Dermis blood vessel endothelial cell (primary cell): ENCODE measurements at places on chromosomes 4 and X.

- no peak for DNase-seq
Observed at GRCh38 chr4:151664289-151664688, 96.5 kb downstream of the GATB start.

DNA sequence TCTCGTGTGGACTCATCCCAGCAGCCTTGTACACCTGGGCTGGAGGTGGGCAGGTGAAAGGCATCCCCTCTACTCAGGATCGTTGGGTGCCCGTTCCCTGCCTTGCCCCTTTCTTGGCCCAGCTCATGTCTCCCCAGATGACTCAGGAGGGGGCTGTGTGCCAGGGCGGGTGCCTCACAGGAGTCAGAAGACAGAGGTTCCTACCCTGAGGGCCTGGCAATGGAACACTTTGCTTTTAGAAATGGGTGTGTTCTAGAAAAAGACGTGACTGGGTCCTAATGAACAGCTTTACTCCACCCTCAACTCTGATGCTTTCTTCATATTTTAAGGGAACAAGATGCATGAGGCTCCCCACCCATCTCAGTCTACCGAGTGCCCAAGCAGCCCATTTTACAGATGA lies 22.5 kb upstream of the TRIM2 start:
- DNase-seq: no peak

GRCh38 chr4:165351359-165352130 lies 24.1 kb downstream of the MSMO1 start:
- DNase-seq: no peak

- no peak for DNase-seq
Observed at GRCh38 chrX:130531066-130531465, 129.3 kb downstream of the RBMX2 start.

GRCh38 chr4:155966731-155967395 lies 13.2 kb upstream of the CTSO start:
- DNase-seq: no peak

DNA sequence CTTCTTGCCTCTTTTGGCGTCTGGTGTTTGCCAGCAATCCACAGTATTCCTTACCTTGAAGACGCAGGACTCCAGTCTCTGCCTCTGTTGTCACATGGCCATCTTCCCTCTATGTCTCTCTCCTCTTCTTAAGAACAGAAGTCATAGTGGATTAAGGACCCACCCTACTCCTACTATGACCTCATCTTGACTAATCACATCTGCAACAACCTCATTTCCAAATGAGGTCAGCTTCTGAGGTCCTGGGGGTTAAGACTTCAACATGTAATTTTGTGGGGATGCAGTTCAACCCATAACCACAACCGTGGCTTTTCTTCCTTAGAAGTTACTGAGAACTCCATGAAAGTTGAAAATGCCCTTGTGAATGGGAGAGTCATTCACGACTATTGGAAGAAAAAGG lies 23.3 kb downstream of the TLR8 start:
- no peak for DNase-seq

DNA sequence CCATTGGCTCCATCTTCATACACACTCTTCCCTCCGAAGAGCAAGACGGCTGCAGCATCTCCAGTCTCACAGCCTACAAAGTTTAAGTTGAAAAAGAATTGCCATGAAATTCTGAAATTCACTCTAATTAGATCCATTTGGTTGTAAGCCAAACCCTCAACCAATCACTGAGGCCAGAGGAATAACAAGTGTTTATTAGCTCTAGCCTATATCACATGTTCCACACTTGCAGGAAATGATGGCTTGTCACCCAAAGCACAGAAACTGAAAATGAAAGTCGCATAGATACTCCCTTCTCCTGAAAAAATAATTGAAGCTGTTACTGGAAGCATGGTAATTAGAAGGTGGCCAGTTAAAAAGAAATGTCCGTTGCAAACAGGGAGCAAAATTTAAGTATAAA lies 1071.8 kb downstream of the CCSER1 start:
- DNase-seq: no peak

DNA sequence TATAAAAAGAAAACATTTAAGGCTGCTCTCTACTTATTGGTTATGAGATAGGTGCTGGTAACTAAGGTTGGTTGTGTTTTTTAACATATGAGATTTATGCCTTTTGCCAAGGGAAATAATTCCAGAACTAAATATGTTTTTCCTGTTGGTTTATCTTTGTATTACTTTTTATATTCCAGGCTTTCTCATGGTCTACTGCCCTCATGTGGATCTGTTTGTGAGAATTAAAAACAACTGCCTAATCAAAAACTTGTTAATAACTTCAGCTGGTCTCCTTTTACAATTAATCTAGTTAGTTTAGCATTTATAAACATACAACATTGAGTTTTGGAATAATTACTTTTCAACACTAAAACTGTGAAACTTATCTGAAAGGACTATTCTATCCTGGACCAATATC lies 1208.3 kb downstream of the ADGRL3 start:
- no peak for DNase-seq

GRCh38 chrX:153935326-153935851 lies 552 bp upstream of the NAA10 start:
- DNase-seq: no peak

DNA sequence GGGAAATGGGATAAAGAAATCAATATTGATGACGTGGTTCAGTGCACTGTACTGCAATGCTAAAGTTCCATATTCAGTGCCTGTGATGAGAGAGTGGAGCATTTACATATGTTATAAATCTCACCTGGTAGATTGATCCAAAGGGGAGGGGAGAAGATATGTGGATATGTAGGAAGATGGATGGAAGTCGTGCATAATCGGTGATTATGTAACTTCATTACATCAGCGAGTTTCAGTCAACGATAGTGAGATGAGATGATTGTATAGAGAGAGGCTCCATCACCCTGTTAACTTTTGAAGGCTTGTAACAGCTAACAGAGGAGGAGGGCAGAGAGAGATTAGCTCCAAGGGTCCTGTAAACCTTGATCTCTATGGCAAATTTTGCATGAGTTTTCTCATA lies 1.8 kb downstream of the IL1RAPL1 start:
- DNase-seq: no peak

DNA sequence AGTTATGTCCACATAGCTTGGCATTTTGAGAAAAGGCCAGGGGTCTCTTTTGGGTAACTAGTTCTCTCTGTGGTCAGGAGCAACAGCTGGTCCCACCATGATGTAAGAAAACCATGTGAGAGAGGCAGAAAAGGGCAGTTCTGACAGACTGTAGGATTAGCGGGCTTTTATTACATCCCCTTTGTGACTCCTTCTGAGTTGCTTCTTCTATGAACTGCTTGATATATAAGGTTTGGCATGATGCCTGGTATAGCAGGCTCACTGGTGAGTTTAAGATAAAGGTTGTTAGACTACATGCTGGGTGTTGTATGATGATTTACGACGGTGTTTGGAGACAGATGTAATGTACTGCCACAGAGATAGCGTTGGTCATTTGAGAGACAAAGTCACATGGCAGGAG lies 2308.1 kb upstream of the AGA start:
- no peak for DNase-seq

GRCh38 chrX:20857746-20858145 lies 516.5 kb upstream of the CNKSR2 start:
- DNase-seq: no peak

DNA sequence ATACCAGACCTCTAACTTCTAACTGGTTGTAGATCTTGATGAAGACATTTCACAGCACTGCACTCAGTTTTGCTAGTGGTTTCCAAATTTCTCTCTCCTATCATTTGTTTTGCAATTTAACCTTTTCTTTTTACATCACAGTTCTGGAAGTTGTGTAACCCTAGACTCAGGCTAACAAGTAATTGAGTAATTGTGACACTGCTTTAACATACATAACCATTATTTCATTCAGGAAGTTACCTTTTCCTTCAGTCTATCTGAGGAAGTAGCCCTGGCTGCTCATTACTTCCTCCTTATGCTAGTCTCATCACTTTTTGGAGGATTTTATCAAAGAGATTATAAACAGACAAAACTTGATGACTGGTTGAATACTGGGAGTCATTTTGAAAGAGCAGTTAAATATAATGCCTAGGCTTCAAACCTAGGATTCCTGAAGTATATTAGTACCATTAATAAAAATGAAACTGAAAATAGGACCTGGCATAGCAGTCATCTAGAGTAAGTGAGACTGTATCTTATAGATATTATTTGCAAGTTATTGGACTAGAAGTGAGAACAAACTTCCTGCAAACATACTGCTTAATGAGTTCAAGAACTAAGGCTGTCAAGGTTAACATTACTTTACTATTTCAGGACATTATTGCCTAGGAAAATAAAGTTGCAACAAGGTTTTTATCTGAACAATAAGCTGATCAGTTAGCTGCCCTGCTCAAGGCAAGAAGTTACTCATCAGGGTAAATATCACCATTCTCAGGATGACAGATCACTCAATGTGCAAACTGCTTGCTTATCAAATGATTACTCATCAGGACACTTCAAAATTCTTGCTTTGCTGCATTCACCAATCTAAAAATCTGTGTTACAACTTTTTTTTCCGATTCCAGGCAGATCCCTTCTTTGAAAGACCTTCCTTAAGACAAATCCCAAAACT lies 25.6 kb upstream of the TEX13C start:
- no peak for DNase-seq

DNA sequence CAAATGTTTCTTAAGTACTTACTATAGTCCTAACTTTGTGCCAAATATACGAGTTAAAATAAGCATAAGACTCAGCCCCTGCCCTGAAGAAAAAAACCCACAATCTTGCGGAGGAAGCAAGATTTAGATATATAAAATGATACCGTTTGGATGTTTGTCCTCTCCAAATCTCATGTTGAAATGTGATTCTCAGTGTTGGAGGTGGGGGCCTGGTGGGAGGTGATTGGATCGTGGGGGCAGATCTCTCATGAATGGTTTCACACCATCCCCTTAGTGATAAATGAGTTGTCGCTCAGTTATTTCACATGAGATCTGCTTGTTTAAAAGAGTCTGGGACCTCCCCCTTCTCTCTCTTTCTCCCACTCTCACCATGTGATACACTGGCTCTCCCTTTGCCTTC lies 28.7 kb downstream of the EFHC2 start:
- no peak for DNase-seq

GRCh38 chr4:169945636-169946035 lies 80.6 kb downstream of the MFAP3L start:
- no peak for DNase-seq

DNA sequence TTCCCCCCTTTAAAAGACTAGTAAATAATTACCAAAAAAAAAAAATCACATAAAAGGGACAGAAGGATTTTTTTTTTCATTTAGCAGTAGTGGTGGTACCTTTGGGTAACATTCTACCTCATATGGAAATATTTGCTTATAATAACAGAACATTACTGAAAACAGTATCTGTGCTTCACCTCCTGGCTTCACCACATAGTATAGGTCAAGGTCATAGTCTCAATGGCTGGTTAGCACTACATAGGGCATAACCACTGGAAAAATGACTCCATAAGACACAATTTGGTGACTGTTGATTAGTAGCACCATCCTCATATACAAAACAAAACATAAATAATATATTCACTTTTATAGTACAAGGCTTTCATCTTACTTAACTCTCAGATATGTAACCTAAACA lies 34.7 kb downstream of the MANBA start:
- no peak for DNase-seq

DNA sequence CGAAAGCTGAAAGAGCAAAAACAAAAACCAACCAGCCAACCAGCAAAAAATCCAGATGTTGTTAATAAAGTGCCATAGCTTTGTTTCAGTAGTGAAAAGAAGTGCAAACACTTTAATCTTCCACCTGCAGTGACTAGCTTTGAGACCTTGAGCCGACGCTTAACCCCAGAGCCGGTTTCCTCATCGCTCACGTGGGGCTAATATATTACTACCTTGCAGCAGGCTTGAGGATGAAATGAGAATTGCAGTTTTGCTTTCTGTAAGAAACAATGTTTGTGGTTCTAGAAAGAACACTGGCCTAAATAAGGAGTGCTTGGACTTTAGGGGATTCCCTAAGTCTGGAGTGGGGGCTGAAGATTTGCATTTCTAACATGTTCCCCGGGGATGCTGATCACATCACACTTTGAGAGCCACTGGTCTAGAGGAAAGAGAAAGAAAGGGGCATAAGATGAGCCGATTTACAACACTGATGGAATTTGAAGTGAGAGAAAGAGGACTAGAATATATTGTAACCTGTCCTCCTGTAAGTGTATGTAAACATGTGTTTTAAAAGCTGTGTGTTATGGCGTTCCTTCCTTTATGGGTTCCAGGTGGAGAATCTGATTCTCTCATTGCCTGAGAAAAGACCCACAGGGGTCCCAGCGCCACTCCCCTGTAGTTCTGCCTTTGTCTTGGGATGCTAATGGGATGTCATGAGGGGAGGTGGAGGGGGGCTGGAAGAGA lies 1.4 kb downstream of the FGF2 start:
- DNase-seq: peak; percentile 80

GRCh38 chr4:2754848-2755819 lies 1.0 kb downstream of the TNIP2 start:
- DNase-seq: no peak

- DNase-seq: no peak
Observed at GRCh38 chr4:2832981-2833670, 10.5 kb upstream of the ADD1 start.
